Activated gamma-delta T cell treated with Interleukin-2 at 50 U/mL for 16 hours (primary cell): ENCODE measurements at places on chromosomes 7 and 10.
A peak's percentile ranks its signal among the peaks of the same experiment; 100 is the strongest.

DNA sequence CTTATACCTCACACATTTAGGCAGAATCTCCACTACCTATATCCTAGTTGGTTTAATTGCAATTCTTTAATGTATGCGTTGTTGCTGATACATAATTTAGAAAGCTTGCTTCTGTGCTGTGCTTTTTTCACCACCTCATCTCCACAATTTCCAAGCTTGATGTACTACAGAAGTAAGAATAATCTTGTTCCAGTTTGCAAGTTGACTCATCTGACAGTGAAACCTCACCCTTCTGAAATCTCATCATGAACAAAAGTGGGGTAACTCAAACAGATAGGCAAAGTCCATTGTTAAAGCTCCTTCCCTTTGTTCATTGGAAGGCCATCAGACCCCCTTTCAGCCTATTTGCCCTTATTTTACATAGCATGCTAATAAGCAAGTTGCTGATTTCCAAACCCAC, 13.6 kb downstream of the EIF4EBP2 start:
- no peak for DNase-seq

GRCh38 chr10:5614155-5614721, 52.2 kb downstream of the ASB13 start:
- no peak for DNase-seq

DNA sequence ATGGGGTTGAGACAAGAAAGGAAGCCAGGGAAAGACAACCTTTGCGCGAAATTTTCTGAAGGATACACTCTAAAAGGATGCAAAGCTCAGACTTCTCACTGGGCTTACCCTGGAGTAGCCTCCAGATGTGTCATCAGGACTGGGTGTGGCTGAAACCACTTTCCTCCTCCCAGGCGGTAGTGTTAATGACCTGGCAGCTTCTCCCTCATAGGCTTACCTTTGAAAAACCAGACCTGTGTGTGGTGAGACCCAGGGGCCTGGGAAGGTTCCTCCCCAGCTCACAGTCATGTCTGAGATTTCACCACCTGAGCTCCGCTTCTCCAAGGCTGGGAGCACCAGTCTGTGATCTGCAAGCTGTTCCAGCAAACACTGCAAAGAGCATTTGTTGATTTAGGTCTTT, 93.7 kb downstream of the EPC1 start:
- DNase-seq = no peak

DNA sequence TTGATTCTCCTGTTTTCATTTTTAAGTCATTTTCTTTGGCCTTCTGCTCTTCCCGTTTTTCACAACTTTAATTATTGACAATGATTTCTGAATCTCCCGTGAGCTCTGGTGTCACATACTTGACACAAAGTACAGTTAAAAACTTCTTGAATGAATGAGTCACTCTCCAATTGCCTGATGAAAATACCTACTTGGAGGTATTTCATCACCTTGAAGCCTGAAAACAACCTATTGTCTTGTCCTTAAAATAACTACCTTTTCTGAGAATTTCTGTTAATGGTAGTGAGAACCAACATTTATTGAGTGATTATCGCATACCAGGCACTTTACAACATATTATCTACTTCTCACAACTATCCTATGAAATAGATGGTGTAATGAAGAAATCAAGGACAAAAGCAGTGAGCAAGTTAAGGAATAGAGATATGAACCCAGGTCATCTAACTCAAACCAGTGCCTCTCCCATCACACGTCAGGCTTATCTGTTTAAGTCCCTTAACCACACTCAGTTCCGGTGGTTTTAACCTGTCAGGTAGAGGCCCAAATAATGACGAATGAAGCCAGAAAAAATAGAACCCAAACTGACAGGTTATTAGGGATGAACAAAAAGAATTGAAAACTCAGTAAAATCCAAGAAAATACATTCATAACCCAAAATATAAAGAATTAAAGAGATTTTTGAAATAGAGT, 11.6 kb downstream of the BET1 start:
- no peak for DNase-seq

GRCh38 chr10:48701941-48702340, 17.3 kb downstream of the WDFY4 start:
- DNase-seq = no peak

DNA sequence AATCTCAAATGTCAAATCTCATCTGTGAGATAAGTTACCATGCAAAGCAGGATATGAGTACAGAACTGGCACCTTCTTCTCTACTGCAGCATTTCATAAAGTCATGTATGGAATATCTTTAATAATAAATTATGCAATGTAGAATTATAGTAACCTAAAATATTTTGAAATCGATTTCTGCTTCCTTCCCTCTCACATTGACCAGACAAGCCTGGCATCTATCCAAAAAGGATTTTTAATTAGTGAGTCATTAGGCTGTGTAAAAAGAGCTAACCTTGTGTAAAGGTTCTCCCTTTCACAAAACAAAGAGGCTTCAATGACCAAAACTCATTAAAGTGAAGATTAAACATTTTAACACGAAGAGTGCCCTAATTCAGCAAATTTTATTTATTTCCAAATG, 48.8 kb upstream of the EXOC6 start:
- no peak for DNase-seq

GRCh38 chr7:43006008-43006407, 73.8 kb downstream of the MRPL32 start:
- no peak for DNase-seq

GRCh38 chr10:125284875-125285597, 124.7 kb upstream of the CTBP2 start:
- no peak for DNase-seq

DNA sequence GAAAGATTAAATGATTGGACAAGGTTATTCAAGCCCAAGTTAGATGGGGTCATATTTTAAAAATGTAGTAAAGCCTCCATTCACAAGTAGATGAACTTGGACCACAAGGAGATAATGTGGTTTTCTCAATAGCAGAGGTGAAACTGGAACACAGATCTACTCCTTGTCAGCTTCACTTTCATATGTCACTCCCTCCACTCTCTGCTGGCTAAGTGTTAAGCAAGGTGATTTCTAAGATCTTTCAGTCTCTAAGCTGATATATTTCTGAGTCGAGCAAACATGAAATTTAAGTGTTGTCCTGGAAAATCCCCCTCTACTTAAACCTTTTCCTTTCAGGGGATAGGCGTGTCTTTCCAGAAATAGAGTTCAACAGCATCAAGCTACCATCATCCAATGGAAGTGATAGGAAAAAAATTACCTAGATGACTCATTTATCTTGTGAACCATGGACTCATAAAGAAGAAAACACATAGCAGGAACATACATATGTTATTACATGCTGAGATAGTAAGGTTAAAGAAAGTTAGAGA, 275.0 kb downstream of the PTEN start:
- no peak for DNase-seq

DNA sequence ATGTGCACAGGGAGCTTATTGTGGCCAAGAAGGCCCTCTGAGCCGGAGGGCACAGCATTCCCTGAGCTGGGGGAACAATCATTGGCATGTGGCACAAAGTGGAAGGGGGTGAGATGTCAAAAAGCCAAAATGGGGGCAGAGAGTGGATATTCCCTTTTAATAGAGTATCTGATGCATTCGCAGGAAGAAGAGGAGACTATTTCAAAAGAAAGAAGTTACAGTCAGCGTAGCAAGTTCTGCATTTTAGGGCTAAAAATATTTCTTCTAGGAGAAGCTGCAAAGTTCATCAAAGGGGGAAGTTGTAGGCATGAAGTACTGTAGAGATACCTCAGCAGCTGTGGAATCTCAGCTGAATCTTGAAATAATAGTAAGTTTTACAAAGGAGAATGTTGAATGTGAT, 136.0 kb upstream of the WDR11 start:
- no peak for DNase-seq

- no peak for DNase-seq
Observed at GRCh38 chr7:38506756-38507155, 124.4 kb downstream of the AMPH start.

- DNase-seq = no peak
Observed at GRCh38 chr10:123567984-123568739, 98.0 kb upstream of the GPR26 start.

DNA sequence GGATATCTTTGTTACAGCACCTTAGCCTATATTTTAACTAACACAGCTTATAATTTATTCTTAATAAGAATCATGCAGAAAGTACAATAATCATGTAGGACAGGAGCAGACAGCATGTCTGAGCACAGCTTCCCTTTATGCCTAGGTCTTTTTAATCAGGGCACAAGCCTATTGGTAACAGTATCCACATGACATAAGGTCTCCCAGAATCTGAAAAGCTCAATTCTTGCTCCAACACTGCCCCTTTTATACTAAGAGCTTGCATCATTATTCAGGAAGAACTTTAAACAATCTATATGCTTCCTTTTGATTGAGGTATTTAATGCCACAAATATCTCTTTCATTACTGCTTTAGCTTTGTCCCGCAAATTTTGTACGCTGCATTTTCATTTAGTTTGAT, 31.6 kb downstream of the IL6 start:
- DNase-seq = no peak

DNA sequence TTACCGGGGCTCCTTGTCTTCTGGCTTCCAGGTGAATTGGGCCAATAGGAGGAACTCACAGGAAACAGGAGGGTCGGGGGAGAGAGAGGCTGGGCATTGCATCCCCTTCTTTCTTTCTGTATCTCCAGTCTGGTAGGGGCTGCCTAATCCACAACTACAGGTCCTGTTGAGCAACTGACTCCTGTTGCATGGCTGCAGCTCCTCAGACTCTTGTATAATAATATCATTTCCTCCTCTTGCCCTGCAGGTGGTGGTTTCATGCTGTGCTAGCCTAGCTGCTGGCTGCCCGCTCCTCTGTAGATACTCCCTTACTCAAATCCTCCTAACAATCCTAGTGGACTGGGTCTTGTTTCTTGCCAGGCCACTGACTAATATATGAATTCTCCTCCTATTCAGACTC, 276.5 kb upstream of the SMIM30 start:
- DNase-seq = no peak

- DNase-seq = no peak
Observed at GRCh38 chr10:3782146-3782450, 2.9 kb downstream of the KLF6 start.

DNA sequence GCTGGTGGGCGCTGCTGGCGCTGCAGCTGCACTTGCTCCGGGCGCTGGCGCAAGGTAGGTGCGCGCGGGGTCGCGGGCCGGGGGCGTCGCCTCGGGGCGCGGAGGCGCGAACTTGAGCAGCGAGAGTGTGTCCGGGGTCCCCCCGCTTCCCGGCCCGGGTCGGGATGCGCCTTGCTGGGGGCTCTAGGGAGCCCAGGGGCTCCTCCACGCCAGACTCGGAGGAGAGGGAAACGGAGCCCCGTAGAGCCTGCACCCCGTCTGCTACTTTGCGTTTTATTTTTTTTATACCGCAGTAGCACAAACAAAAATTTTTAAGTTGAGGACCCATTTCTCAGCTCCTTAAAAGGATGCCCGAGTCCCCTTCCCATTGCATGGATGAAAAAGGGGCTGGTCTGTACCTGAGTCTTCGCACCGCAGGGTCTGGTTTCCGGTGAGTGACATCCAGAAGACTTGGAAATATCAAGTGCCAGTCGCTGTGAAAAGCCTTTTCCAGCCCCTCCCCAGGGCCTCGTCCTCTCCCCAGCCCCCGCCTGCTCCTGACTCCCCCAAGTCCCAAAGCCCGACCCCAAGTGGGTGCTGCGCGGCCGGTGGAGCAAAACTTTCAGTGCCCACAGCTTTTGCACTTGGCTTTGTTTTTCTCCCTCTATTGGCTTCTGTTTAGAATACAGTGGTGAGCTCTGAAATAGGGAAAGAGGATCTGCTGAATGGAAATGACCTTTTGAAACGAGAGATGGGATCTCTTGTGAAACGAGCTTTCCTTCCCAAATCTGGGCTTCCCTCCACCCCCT, 973 bp downstream of the SDK1 start:
- peak; percentile 5 for DNase-seq

DNA sequence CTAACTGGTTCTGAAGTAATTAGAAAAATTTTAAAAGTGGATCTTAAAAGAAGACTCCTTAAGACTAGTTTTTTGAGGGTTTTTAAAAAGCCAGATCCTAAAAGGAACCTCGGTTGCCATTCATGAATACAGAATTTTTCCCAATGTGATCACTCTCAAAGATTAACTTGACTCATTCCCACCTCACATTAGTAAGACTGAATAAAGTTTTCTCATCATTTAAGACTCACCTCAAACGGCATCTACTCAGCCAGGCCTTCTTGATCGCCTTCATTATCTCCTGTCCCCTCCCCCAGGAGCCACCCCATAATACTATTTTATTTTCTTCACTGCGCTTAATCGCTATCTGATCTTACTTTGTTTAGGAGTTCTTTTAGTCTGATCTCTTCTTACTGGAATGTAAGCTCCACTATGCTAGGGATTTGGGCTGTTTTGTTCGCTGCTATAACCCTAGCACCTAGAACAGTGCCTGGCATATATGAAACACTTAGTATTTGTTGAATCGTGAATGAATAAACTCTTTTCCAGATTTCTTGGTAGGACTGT, 55.9 kb upstream of the PCGF5 start:
- no peak for DNase-seq

GRCh38 chr7:151172273-151173141, 5.0 kb upstream of the GBX1 start:
- DNase-seq = peak; percentile 77

GRCh38 chr10:11876324-11876723, 53.2 kb downstream of the PROSER2 start:
- DNase-seq = no peak

- no peak for DNase-seq
Observed at GRCh38 chr10:117549100-117549585, 6.6 kb downstream of the EMX2 start.

GRCh38 chr7:67857698-67858097, 861.1 kb downstream of the TYW1 start:
- DNase-seq = no peak

DNA sequence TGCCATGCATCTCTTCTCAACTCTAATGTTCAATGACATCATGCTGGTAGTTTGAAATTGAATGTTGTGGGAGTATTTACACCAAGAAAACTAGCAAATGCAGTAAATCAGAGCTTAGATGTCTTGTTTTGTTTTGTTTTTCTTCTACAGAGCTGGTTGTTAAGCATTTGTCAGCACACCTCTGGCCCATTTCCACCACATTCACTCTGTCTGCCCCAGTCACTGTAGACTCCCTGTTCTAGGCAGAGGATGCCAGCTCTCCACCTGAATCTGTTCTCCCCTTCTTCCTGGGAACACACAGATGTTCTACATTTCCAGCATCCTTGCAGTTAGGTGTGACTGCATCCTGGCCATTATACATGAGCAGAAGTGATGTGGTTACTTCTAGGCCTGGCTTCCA, 4.1 kb upstream of the ARHGAP22 start:
- DNase-seq = no peak

- no peak for DNase-seq
Observed at GRCh38 chr10:31808258-31809218, 120.1 kb downstream of the ARHGAP12 start.

DNA sequence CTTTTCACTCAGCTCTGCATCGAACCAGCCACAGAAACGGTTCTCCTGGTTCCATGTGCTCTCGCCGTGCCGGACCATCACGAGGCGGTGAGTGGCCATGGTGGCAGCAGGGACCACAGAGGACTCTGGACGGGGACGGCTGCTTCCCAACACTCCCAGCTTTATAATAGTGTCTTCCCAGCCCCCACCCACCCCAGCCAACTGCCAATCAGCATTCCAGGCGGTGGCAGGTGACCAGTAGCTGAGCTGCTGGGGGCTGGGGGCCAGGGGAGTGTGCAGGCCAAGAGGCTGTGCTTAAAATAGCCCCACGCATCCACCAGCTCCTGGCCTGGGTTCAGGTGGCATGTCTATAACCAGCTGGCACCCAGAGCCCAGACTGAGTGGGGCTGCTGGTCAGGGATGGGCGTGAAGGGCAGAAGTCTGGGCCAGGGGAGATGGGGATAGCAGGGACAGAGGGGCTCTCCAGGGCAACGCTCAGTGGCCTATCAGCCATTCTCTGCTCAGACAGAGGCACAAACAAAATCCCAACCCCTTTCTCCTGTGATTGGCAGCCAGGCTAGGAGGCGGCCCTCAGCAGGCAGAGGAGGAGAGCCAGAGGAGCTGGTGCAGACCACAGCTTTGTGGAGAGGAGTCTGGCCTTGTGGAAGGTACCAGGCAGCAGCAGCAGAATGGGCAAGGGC, at the start of gene PGAM2:
Gene PGAM2, minus strand, starts transcription at position 137 of the 680 bp plus-strand sequence. Its CDS starts 38 bp downstream, at position 99.
- DNase-seq = no peak
